ENCODE measurements at places on chromosomes 12 and 14. TPM values are rescaled to one million over a fixed set of nuclear protein-coding genes. Genes with fewer than 3 reads are reported as not detected.

Gene HOXC12
- total RNA-seq, result not detected

Gene RNASE7
- total RNA-seq, result not detected

Gene SYNE3
- total RNA-seq, result 7.1 TPM

DNA sequence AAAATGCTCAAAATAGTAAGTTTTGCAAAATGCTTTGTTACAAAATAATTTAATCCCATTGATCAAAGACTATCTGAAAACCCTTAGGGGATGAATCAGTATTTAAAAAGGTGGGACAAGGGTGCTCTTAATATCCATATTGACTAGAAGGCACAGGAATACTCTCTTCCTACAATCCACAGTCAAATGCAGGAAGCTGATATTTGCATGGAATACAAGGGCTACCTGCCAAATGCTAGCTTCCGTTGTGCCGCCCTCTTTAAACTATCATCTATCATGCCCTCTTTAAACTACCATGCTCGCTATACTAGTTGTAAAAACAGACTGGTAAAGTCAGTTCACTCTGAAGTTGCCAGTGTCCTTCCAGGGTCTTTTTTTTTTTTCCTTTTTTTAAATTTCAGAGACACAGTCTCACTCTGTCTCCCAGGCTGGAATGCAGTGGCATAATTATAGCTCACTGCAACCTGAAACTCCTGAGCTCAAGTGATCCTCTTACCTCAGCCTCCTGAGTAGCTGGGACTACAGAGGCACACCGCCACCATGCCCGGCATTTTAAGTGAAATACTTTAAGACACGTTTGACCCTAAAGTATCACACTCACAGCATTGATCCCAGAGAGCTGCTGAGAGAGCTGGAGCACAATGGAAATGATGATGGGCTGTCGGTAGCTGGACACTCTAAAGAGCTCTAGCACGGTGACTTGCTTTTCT lies 6.7 kb downstream of the SLC2A3 start:
- no peak overlapping the region for H3K27ac ChIP-seq
- peaks cover 5% of the 10 kb centered on the region for H3K4me1 ChIP-seq
- H3K36me3 ChIP-seq, result no peaks in the 10 kb centered on the region
- DNase-seq, result no peak

GRCh38 chr12:22412581-22412980 lies 78.1 kb upstream of the ST8SIA1 start:
- no peaks in the 10 kb centered on the region for H3K36me3 ChIP-seq
- H3K27me3 ChIP-seq, result no peaks in the 10 kb centered on the region
- no peak overlapping the region for H3K27ac ChIP-seq

Measured in glutamatergic neuron (in vitro differentiated cells).